ENCODE measurements at places on chromosomes 2 and 18.
A peak's percentile ranks its signal among the peaks of the same experiment; 100 is the strongest.

GRCh38 chr2:45607701-45608100, 3.4 kb downstream of the SRBD1 start:
- peak; percentile 27 for DNase-seq

- DNase-seq: no peak
Measured at GRCh38 chr2:236689981-236690380, 120.4 kb downstream of the ACKR3 start.

- peak; percentile 44 for DNase-seq
Measured at GRCh38 chr2:96923810-96924774, 54.2 kb upstream of the SEMA4C start.

DNA sequence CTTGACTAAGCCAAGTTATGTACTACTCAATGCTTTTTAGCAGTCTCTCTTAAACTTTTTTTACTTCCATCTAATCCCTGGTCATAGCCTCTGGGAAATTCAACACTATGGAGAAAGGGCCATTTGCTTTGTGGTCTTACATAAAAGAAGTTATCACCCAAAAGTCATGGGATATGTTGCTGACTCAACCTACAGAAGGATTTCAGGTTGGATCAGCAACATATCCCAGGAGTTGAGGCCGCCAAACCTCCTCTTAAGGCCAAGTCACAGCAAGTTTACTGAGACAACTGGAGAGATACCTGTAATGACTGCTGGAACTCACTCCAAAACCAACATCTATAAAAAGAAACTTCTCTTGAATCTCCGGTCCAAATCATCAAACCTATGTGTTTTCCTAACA, 141.1 kb downstream of the IRS1 start:
- no peak for DNase-seq

DNA sequence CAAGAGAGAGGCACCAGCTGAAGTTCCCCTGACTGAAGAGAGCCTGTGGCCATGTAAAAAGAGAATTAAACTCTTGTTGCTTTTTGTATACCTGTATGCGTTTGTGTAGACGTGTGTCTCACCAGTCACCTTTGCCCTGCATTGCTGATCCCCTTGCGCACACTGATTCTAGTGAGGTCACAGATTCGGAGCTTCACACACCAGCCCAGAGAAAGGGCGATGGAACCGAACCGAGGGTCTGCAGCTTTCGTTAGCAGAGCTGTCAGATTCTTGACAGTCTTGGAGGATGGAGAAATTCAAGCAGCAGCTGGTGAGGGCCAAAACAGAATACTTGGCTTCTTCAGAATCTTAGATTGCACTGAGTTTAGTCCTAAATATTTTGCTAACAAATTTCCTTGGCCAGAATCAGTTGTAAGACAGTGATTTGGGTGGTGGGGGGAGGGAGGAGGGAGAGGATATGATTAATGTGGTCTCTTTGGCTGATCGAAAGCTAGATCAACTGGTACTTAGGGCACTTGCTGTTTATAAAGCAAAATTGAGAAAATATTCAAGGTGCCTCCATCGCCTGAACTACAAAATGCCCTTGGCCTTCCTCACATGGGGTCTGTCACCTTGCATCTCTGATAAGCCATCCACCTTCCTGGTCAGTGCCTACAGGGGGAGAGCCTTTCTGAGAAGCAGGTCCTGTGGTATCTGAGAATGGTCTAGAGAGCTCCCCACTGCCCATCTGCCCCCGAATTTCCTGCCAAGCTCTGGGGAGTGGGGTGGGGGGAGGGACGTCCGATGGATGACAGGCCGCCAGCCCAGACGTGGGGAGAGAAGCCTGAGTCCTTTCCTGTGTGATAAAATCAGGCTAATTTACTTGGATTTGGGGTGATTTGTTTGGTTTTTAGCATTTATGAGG, 123.5 kb downstream of the CABLES1 start:
- no peak for DNase-seq

DNA sequence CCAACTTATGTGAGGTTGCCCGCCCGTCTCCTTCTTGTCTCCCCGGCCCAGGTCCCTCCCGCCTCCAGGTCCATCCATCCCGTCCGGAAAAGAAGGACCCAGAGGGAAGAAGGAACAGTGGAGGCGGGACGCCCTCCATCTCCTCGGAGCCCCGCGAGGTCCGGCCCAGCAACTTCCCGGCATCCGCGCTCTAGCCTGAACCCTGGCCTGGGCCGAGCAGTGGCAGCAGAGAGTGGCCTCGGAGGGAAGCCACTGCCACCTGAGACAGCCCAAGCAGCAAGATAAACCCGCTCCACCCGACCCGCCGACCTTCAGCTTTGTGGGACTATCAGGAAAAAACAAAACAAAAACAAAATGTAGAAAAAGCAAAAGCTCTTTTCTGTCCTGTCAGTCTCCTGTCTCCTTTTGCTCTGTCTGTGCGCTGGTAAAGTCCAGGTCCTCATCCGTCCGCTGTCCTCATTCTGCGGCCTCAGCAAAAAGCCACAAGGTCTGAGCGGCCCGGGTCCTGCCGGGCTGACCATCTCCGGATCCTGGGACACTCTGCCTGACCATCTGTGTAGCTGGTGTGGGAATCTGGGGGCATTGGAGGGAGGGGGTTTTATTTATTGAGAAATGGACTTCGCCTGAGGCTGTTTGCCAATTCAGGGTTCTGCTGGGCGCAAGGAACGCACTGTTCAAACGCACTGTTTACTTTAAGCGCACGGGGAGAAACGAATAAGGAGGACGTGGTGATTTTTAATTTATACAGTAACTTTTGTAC, 3.1 kb downstream of the DLX1 start:
- DNase-seq: peak; percentile 24

GRCh38 chr18:54233228-54233625, 8.8 kb upstream of the MBD2 start:
- DNase-seq: no peak

DNA sequence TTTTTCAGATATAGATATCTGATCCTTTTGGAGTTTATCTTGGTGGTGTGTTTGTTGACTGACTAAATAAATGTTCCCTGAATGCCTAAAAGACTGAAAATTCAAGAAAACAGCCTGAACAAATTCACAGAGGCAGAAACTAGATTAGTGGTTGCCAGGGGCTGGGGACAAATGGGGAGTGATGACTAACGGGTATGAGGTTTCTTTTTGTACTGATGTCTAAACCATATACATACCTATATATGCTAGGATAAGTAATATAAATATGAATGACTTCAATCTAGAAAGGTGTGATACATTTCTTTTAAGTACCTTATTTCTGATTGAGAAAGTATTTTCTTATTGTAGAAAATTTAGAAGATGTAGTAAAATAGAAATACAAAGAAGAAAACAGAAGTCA, 176.9 kb upstream of the PGAP1 start:
- no peak for DNase-seq

DNA sequence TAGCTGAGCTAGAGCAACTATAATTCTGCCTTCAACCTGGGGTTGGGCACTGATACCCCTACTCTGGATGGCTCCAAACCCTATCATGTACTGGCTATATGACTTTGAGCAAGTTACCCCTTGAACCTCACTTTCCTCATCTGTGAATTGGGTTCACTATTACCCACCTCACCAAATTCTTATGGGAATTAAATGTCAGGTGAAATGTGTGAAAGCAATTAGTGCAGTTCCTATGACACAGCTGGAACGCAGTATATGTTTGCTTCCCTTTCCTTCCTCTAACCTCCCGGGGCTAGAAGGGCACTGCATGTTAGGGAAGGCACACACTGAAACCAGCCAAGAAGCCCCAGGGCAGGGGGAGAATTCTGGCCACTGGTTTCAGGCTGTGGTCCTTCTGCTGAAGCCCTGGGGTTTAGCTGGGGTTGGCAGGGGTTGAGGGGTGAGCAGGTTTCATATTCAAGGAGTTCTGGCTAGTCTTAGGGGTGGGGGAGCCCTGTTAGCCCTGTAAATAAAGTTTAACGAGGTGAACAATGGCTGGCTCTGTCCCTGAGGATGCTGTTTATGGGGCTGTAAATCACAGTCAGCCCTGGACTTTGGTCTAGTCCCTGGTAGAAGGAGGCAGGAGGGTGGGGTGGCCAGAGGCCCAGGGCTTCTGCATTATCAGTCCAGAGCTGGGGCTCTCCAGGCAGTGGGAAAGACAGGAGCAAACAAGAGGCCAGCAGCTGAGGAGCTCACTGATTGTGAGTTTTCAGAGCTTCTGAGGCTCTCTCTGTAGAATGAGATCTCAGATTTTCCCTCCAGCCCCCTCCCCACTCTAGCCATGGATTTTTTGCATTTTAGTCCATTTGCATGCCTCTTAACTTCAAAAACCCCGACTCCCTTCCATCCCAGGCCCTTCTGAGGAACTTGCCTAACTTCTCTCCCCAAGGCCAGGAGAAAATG, 8.0 kb downstream of the PKDCC start:
- peak; percentile 89 for DNase-seq

DNA sequence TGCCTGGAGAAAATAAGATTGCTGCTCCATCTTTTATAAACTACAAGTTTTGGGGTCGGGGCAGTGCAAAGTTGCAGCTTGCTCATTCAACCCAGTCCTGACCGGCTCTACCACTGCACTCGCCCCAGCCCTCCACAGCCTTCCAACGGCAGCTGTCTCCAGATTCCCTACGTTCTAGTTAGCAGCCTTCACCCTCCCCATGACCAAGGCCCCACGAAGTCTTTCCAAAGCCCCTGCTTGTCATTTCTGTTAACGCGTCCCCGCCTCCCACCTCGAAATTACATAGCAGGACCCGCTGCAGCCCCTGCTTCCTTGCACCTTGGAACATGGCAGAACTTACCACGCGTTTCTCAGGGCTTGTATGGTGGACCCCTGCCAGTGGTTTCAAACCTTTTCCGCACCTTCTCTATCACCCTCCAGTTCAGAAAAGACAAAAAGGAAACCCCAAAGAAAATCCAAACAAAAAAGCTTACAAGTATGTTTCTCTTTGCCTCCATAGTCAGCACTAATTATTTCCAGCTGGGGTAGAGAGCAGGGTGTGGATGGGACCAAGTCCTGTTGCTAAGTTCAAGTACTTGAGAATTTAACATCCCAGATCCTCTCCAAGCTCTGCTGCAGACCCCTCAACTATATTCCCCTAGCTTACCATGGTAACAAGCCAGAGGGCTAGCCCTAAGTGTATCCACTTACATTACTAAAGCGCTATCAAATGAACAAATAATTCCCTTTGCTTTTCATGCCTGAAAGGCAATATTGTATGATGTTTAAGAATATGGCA, 161.5 kb downstream of the TGIF1 start:
- peak; percentile 45 for DNase-seq

GRCh38 chr2:178128836-178129630, 16.8 kb downstream of the RBM45 start:
- no peak for DNase-seq

DNA sequence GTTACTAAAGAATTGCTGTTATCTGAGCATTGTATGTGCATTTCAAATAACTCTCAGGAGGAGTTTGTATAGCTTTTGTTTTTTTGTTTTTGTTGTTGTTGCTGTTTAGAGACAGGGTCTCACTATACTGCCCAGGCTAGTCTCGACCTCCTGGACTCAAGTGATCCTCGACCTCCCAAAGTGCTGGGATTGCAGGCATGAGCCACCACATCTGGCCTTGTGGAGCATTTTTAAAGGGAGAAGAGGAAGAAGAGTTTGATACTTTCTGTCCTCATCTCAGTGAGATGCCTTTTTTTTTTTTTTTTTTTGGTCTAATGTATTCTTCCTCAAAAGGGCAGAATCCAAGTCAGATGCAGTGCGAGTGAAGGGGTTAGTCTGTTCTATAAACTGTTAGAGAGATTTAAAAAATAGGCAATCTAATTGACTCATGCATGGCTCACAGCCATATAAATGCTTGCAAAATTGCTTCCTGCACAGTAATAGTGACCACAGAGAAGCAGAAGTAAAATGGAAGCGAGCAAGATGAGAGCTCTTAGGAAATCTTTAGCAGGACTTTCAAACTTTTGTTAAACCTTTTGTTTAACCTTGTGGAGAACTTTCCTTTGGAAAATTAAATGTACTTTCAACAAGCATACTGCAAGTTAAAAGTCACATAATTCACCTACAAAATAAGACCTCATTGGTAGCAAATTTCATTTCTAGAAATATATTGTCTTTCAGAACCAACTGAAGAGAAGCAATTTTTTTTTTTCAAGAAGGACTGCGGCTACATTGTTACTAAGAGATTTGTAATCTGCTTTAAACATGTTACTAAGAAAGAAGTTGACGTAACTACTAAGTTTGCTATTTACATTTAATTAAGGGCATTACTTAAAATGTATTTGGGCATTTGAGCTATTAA, 52.3 kb upstream of the ROCK1 start:
- no peak for DNase-seq

- DNase-seq: peak; percentile 51
Measured at GRCh38 chr2:75153221-75153620, 46.1 kb downstream of the TACR1 start.

DNA sequence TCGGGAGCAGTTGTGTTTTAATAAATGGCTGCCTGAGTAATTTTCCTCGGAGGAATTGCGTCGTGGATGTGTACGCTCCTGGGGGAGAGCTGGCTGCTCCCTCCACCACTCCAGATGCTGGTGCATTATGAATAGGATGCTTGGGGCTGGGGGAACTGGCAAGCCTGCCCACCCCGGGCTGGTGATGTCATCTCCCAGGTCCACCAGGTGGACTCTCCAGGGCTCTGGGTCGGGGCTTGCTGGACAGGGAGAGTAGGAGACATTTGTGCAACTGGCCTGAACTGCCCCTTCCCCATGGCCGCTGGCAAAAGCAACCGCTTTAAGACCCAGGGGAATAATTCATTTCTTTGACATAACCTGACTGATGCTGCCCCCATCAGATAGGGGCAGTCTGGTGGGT, 158.7 kb downstream of the KLHL29 start:
- DNase-seq: no peak

DNA sequence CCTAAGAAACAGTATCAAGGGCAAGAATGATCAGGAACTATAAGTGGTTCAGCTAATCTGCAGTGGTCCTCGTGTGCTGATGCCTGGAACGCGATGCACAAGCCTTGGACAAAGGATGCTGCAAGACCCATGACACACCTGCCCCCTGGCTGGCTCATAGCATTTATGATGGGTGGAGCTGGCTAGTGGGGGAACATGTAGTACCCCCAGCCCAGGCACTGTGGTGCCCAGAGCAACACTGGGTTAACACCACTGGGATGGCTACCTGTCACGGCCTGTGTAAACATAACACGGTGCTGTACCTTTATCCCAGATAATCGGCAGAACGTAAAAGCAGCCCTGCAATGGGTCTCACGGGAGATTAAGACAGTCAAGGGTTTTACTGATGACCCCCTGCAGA, 60.3 kb upstream of the PEX13 start:
- no peak for DNase-seq

GRCh38 chr2:186868344-186868743, 19.4 kb upstream of the ZSWIM2 start:
- peak; percentile 37 for DNase-seq

DNA sequence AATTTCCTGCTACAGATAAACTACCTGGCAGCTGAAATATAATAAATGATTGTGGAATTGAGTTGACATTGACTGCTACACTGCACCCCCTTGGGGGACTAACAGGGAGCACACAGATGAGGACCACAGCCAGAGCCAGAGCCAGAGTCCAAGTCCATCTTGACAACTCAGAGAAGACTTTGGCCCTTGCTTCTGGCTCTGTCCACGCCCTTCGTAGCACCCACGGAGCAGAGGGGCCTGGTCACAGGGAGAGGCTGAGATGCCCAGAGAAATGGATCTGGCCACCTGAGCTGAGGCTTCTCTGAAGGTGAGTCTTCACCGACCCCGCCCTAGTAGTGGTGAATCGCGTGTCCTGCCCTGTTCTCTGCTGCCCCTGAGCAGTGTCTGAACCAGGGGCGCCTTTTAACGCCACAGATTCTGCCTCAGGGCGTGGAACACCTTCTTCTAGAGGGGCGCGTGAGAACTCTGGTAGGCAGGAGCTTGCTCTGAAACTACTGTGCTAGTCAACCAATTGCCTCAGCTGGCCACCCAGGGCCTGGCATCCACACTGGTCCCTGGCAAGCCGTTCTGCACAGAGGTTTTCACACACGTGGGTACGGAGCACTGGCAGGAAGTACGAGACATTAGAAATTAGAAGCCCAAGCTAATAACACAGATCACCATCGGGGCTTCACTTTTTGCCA, 35.7 kb upstream of the MAT2A start:
- peak; percentile 38 for DNase-seq
